Cardiac septum (tissue), 1 donor: ENCODE measurements at places on chromosomes 7 and 10. TPM values are rescaled to one million over a fixed set of nuclear protein-coding genes. Genes with fewer than 3 reads are reported as not detected.

- no peak for DNase-seq
Observed at GRCh38 chr10:77090381-77091356, 546.9 kb downstream of the KCNMA1 start.

DNA sequence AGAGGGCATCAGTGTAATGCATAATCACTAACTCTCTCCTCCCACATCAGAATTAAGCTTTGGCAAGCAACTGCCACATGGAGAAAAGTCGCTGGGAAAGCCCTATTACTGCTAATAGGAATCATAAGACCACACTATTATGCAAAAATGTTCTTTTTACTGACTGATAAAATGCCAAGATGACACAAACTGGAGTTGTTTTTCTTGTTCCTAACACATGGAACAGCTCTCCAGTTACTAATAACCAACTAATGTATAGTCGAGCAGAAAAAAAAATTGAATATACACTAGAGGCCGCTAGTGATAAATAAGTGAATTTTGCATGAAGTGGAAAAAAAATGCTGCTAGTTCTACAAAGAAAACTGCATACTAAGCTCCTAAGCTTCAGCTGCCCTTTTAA is 165.6 kb downstream of the TPK1 start:
- DNase-seq: no peak

- no peak for DNase-seq
Observed at GRCh38 chr10:76552091-76552873, 1085.3 kb downstream of the KCNMA1 start.

DNA sequence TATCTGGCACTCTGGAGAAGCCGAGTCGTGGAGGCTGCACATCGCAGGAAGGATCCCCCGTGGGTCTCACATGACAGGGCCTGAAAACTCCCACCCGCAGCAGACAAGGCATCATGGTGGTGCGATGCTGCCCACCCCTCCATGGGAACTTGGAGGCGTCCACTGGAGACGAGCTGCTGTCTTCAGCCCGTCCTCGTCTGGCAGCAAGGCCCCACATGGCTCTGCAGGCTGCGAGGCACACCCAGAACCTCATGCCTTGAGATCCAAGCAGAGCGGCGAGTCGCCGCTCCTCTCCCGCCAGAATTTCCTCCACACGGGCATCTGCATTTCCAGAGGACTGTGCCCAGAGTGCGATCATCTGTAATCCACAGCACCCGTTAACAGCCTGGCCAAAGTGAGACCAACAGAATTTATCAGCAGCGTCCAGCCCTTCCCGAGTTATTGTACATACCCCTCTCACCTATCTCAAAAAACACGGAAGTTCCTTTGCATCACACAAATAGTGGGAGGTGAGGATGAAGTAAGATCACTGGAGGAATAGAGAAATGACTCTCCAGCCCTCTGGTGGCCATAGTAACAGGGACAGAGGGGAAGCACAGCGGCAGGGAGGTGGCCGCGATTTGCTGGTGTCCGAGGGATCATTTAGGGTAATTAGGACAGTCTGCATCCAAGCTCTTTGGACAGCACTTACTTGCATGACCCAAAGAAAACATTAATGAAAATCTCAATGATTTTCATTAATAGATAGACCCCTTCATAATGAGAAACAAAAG is 292.4 kb downstream of the USP6NL start:
- no peak for DNase-seq

- DNase-seq: no peak
Observed at GRCh38 chr7:29216128-29216527, 21.6 kb downstream of the CHN2 start.

DNA sequence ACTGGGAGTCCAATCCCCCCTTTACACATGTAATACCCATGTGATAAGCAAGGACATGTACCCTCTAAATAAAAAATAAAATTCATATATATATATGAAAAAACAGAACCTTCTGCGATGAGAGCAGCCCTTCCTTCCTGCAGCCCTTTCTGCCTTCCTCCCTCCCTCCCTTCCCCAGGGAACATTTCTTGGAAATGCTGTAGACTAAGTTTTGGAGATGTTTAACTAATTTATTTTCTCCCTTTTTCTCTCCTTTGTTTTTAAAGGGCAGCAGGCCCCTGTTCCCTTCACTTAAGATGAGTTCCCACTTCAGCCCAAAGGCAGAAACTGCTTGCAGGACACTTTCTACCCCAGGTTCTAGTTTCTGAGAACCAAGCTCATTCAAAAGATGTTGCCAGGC is 179.2 kb downstream of the FRMD4A start:
- no peak for DNase-seq

DNA sequence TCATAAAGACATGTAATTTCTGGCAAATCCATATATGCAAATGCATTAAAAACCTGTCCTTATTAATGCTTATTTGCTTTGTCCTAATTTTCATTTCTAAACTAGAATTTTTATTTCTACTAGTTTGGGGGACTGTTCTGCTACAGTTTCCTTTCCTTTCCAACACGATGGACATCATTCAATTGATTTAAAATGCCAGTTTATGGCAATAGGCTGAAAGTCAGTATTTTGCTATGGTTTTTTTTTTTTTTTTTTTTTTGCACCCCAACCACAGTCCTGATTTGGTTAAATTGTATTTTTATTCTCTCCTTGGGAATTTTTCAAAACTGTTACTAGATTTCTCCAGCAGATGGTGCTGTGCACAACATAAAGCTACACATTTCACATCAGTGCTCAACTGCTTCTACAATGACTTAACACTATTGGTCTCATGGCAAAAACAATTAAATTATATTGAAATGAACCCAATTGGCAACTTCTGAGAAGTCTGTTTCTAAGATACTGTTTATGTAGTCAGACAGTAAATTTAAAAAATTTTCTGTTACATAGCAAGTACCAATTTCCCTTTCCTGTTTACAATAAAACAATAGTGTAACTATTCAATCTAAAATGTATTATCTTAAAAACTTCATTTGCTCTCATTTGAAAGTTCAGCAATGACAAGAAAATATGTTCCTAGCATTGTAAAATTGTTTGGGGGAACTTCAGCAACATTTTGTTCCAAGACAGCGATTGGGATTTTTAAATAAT is 193.8 kb upstream of the CCDC6 start:
- DNase-seq: no peak

DNA sequence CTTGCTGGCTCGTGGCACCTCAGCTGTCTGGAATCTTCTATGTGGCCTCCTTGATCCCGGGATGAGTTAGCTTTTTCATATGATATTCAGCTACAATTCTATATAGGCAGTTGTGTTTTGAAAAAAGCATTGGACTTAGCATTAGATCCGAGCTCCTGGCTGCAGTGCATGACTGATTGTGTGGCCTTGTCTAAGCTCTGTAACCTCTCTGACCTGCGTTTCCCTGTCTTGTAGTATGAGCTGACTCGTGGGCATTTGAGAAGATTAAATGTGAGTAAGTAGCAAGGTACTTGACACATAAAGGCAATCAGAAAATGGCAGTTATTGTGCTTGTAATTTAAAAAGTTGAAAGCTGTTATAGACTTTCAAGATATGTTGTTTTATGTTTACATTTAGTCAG is 85.9 kb downstream of the CCNY start:
- no peak for DNase-seq

GRCh38 chr7:128939861-128940410 is 2.2 kb downstream of the IRF5 start:
- DNase-seq: no peak

- DNase-seq: no peak
Observed at GRCh38 chr7:128124786-128125185, 93.5 kb upstream of the LRRC4 start.

DNA sequence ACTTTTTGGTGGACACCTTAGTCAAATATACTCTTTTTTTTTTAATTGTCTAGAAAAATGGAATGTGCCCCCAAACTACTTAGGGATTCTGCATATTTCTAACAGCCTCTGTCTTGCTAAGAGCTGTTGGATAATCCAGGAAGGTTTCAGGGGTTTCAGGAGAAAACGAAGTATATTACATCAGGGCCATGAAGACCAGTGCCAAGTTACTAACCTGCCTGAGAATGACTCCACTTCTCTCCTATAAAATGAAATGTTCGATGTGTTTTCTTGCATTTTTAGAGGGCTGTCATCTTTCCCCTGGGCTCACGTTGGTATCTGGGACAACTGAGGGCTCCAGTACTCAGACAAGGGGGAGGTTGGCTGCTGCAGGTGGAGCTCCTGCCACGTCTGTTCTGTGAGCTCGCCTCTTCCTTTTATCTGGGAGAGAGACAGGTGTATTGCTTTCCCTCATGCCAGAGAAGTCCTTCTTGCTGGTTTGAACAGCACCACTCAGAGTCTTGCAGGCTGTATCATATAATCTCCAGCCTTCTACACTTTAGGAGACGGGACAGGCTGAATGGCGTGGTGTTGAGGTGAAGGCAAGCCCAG is 71.3 kb downstream of the CAMK1D start:
- no peak for DNase-seq

The SORCS3 gene
- total RNA-seq: not detected

The ZCWPW1 gene
- 3.4 TPM for total RNA-seq

The SLC29A3 gene
- total RNA-seq: 1.6 TPM

The UPK3B gene
- total RNA-seq: 0.38 TPM

The TAF6 gene
- 26.6 TPM for total RNA-seq

The CYP3A4 gene
- total RNA-seq: not detected

The ACSM6 gene
- 0.30 TPM for total RNA-seq

The FAM25C gene
- total RNA-seq: not detected
